Stimulated activated CD8-positive, alpha-beta memory T cell treated with anti-CD3 and anti-CD28 coated beads, Interleukin-4, amount 100 ng/mL, for 1 hour (primary cell): ENCODE measurements at places on chromosomes 2 and 18.

GRCh38 chr2:148926981-148927401, 52.0 kb downstream of the KIF5C start:
- DNase-seq, result no peak

GRCh38 chr18:45856531-45856930, 31.1 kb downstream of the SIGLEC15 start:
- DNase-seq, result no peak

DNA sequence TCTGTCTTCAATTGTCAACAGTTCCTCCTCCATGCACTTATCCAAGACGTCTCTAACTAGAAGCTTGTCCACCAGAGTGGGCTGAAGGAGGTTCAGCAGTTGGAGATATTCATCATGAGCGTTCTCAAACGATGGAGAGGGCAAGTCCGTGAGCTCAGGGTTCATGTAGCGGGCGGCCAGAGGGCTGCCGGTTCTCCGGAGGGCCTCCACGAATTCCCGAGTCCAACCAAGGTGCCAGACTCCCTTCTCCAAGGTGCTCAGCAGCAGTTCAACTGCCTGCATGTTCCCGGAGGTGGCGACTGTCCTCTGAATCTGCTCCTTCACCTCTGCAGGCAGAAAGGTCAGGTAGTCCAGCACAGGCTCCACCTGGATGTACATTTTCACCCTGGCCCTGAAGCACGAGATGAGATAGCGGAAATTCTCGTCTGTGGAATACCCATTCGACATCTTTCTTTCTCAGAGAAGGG, 590 bp downstream of the IFIH1 start:
- no peak for DNase-seq

DNA sequence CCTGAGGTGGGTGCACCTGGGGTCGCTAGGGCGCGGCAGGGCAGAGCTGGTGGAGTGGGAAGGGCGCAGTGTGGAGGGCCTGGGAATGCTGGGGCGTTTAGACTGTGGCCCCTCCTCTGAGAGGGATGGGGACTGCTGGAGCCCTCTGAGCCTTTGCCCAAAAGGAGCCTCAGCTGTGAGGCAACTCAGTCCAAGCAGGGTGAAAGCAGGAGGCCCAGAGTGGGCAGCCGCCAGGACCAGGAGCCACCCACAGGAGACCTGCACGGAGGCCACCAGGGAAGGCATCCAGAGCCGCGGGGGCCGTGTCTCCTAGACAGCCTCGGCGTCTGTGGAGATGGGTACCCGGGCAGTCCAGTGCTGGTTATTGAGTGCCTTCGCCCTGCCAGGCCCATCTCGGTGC, 114.9 kb downstream of the SEPTIN10 start:
- no peak for DNase-seq

DNA sequence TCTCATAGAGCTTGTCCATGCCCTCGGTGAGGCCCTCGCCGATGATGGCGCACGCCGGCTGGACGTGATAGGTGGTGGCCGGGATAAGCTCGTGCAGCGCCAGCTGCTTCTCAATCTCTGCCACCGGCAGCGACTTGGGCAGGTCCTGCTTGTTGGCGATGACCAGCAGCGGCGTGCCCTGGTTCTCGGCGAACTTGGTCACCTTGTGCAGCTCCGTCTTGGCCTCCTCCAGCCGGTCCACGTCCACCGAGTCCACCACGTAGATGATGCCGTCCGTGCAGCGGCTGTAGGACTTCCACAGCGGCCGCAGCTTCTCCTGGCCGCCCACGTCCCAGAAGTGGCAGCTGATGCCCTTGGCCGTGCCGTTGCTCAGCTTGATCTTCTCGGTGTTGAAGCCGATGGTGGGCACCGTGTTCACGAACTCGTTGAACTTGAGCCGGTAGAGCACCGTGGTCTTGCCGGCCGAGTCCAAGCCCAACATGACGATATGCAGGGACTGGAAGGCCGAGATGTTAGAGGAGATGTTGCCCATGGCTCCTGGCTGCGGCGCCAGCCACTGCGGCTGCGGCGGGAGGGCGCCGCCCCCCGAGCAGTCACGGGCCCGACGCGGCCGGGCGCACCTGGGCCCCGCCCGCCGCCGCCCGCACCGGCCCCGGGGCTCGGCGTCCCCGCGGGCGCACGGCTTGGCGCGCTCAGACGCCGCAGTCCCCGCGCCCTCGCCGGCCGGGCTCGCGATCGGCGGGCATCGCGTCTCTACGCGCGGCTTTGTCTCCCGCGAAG, 636 bp downstream of the ARL4C start:
- no peak for DNase-seq

DNA sequence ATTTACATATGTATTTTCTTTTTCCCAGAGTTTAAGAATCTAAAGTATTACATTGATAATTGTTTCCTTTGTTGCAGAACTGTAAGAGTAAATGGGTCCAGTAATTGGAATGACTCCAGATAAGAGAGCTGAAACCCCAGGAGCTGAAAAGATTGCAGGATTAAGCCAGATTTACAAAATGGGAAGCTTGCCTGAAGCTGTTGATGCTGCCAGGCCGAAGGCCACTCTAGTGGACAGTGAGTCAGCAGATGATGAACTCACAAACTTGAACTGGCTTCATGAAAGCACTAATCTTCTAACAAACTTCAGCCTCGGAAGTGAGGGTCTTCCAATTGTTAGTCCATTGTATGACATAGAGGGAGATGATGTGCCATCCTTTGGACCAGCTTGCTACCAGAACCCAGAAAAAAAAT, 183.8 kb upstream of the STON1 start:
- DNase-seq, result no peak

GRCh38 chr2:50952596-50952995, 79.3 kb downstream of the NRXN1 start:
- no peak for DNase-seq

GRCh38 chr2:120826260-120826648, 90.6 kb downstream of the GLI2 start:
- no peak for DNase-seq

- DNase-seq, result no peak
Observed at GRCh38 chr2:118925981-118926380, 16.0 kb upstream of the MARCO start.

DNA sequence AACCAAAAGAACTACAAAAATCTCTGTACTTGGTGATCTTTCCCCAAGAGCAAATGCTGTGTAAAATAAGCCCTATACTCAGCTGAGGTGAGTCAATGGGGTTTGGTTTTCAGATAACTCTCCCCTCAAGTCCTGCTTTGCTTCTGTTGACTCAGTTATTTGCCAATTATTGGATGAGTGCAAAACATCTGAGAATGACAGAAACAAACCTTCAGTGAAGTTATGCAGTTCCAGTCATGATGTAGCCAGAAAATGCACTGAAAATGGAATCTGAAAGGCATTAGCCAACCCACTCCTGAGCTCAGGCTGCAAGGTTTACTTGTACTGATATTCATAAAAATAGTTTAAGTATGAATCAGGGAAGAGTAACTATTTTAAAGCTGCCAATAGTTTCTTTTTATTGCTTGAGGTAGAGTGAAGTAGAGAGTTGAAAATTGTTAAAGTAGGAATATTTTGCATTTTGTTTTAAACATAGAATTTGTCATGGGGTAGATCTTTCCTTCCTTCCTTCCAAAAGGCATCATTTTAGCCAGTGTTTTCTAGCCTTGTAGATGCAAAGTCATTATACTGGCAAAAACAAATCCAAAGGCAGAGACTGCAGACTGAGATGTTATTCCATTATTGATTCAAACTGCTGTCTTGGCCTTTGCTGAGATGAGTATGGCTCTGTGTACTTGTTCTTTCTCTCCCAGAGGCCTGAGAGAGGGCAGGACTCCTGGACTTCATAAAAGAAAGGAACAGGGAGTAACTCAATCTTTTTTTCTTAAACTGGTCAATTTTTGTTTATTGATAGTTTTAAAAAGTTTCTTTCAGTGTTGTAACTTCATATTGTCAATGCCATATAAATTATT, 215.3 kb downstream of the RND3 start:
- DNase-seq, result no peak

DNA sequence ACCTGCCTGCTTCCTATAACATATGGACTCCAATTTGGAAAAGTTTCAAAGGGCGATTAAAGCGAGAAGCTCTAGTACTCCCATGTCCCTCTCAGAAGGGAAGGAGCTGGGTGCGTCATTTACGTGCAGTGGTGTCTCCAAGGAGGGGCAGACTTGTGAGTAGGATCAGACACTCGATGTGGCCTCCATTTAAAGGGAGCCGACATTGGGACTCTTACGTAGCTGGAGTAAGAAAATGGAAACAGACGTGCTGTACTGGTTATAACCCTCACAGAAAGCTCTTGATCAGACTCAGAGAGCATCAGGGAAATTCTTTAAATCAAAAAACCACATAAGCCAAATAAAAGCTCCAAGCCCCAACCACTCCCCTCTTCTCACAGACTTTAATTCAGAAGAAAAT, 198.5 kb downstream of the KLHL29 start:
- no peak for DNase-seq

DNA sequence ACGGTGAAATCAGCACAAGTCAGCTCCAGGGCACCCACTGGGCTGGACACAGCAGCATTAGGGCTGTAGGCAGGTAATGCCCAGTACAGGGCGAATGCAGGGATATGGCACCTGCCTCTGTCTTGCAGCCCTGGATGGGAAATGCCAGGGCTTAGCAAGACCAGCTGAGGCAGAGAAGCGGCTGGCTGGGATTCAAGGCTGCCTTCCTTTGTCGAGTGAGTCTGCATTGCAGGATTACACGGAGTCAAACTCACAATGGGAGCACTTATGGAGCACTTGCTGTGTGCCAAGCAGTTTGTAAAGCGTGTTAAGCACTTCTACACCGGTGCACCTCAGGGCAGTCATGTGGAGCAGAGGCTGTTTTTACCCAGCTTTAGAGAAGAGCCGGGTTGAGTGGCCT, 87.3 kb upstream of the HDAC4 start:
- no peak for DNase-seq

DNA sequence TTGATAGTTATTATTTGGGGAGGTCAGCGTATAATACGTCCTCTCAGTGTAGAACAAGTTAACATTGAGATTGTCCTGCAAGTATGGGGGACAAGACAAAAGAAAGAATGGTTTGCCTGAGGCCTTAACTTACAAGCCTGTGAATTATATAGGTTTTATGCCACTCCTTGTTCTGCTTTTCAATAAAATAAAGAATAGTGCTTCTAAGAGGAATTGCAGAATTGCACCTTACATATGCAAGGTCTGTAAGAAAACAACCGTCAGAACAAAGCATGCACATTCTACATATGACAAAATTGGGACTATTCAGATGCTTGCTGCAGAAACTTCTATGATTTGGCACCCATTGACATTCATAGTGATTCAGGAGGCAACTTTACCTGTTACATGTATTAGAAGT, 785.0 kb downstream of the NR4A2 start:
- DNase-seq, result no peak

DNA sequence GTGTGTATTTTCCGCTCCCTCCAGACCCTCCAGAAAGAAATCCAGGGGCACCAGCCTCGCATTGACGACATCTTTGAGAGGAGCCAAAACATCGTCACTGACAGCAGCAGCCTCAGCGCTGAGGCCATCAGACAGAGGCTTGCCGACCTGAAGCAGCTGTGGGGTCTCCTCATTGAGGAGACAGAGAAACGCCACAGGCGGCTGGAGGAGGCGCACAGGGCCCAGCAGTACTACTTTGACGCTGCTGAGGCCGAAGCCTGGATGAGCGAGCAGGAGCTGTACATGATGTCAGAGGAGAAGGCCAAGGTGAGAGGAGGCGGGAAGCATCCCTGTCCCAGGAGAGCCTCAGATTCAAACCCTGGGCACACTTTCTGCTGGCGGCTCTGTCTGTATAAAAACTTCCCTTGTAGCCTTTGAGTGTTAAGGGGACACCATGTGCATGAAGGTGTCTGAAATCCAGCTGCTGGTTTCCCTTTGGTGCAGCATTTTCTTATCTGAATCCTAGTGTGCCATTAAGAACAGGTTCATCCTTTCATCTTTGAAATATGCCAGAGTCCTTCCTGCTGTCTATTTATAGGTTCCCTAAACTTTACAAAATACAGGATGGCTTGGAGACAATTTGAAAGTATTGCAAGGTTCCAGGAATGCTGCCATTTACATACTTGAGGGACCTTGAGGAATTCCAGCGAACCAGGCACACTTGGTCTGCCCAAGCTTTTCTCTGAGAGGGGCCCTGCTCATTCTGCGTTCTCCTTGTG, 77.1 kb upstream of the EML6 start:
- no peak for DNase-seq

DNA sequence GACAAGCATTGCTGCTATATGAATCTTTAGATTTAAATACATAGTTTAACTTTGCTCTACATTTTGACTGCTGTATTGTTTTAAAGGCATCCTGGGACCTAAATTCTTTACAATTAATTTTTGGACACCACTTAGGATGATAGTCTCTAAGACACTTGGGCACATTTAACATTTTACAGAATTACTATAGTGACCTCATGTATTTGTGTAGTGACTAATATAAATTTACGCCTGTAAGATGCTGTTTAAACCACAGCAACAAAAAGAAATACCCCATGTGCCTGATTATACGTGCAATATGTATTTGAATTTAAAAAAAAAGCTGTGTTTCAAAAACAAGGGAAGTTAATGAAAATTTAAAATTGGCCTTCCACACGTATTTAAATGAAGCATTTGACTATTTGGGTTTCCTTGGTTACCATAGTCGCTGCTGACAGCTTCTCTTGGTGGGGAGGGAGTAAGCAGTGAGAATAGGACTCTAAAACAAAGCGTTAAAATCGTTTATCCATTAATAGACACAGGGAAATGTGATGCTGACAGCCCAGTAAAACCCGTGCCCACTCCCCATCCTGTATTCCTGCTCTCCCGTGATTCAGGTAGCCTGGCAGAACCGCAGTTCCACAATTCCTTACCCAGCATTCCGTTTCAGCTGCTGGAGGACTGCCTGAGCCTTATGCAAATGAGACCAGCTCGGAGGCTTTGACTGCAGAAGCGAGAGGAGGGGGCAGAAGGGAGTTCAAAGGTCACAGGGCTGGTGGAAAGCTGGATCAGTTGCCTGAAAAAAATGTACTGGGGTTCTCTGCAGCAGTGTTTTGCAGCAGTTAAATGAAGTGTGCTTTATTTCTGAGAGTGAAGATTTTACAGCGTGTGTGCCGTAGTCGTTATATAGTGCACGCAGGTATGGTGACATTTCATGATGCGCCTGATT, 104.3 kb downstream of the CSRNP3 start:
- DNase-seq, result no peak

DNA sequence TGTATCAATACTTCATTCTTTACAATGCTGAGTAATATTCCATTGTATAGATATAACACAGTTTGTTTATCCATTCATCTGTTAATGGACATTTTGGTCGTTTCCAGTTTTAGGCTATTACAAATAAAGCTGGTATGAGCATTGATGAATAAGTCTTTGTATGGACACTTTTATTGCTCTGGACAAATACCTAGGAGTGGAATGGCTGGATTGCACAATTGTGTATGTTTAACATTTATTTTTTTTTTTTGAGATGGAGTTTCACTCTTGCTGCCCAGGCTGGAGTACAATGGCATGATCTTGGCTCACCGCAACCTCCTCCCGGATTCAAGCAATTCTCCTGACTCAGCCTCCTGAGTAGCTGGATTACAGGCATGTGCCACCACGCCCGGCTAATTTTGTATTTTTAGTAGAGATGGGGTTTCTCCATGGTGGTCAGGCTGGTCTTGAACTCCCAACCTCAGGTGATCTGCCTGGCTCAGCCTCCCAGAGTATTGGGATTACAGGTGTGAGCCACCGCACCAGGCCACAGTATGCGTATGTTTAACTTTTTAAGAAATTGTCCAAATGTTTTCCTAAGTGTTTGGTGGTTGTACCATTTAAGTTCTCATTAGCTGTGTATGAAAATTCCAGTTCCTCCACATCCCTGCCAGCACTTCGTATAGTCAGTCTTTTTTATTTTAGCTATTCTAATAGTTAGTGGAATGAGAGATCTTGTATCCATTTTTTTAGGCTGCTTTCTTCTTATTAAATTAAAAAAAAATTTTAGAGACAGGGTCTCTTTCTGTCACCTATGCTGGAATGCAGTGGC, 194.9 kb upstream of the HAAO start:
- no peak for DNase-seq
